ENCODE measurements at places on chromosomes 4 and X.
A peak's percentile ranks its signal among the peaks of the same experiment; 100 is the strongest.

GRCh38 chrX:45868425-45868824 is 667.7 kb upstream of the DIPK2B start:
- DNase-seq: no peak

- peak; percentile 9 for DNase-seq
Measured at GRCh38 chrX:24395775-24396174, 35.3 kb downstream of the SUPT20HL1 start.

- DNase-seq: no peak
Measured at GRCh38 chr4:96134806-96135205, 294.9 kb downstream of the PDHA2 start.

DNA sequence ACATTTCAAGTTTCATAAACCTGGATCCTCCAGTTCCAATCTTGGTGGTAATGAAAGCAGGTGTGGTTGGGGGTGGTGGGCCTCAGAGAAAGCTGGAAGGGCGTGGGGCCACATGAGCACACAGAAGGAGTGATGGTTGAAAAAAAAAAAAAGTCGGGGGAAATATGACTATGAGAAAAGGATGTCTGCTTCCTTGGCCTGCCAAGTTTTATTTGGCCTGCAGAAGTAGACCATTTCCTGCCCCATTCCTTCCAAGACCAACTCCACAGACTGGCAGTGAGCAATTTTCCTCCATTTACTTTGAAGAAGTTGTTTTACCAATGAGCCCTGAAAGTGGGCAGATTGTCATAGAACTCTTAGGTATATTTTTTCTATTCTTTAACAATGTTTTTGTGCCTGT is 43.3 kb downstream of the LNX1 start:
- no peak for DNase-seq

DNA sequence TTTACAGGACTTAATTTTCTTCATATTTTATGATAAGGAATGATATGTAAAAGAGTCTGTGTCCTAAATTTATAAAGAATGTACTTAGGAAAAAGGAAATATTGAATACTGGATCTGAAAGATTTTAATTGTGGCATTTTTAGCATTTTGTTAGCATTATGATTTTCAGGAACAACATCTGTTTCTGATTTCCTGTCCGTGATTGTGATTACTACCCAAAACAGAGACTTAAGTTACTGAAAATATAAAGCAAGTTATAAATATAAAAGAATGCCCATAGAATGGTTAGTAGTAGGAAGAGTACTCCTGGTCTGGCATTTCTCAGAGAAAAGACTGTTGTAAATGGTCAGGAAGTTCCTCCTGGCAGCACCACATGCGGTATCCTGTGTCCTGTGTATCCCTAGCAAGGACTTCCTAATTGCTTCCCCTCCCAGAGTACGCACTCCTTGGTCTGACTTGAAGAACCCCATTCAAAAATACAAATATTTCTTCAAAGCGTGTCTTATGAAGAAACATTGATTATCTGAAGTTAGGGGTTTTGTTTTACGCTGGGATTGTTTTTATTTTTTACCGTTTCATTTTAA is 88.9 kb downstream of the RS1 start:
- no peak for DNase-seq

DNA sequence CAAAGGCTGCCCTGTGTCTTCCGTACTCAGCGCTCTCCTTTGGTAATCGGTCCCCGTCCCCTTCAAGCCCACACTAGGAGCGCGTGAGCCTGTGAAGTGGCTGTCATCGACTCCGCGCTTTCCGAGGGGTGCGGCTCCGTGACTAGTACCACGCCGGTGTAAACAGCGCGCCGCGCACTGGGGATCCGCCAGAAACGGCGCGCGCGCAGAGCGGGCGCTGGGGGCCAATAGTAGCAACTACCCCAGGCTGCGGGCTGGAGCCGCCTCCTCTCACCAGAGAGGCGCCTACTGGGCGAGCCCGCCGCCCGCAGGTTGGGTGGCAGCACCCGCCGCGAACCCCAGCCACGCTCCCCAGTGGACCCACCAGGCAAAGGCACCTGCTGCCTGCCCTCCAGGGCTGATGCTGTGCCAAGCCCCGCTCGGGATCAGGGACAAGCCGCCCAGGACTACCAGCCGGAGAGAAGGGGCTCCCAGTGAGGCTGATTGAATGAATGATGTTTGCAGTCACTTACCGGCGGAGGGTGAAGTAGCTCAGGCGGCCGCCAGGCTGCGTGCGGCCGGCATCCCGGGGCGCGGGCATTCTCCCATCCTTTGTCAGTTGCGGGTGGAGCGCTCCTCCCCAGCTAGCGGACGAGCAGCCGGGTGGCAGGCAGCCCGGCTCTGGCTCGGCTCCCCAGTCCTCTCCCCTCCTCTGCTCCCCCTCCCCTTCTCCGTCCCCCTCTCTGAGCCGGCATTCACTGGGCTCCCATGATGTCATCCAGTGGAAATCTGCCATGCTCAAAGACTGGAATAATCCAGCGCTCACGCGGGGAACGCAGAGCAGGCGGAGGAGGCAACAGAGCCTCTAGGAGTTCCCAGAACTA is 370.3 kb upstream of the SMIM31 start:
- no peak for DNase-seq

DNA sequence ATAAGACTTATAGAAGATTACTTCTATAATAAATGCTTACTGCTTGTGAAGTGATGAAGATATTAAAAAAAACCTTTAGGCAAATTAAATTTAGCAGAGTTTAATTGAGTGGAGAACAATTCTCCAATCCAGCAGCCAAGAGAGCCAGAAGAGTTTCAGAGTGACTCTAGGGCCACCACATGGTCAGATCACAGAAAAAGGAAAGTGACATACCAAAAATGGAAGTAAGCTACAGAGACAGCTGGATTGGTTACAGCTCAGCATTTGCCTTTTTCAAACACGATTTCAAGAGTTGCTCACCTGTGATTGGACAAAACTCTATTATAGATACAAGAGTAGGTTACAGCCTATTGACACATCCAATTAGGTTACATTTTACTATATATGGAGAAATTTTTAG is 79.0 kb upstream of the TRAM1L1 start:
- DNase-seq: no peak

DNA sequence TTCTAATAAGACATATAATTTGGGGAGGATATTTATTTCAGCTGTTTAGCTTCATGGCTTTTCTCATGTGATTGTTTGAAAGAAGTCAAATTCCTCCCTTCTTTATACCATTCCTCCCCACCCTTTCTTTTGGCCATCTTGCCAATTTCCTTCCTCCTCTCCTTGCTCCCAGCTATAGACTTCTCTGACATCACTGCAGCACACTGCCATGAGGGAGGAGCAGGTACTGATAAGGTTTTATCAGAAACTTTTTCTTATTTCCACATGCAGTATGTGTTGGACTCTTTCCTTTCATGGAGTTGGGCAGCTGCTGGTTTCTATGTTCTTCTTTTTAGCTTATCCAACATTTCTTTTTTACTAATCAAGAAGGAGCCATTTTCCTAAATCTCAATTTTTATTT is 481.7 kb upstream of the NR3C2 start:
- DNase-seq: no peak

- no peak for DNase-seq
Measured at GRCh38 chr4:139749338-139749737, 83.7 kb downstream of the MGST2 start.

DNA sequence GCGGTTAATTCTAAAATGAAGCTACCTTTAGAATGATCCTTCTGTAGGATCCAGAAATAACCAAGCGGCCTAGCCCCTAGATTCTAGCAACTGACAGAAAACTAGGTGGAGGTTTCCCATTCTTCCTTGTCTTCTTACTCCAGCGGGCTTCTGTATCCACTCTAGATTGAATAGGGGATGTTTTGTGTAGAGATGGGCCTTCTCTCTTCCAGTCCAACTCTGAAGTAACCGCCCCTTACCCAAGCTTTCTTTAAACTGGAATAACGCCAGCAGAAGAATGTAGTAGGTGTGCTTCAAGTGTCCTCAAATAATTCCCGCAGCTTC is 386 bp upstream of the TMEM184C start:
- DNase-seq: no peak

DNA sequence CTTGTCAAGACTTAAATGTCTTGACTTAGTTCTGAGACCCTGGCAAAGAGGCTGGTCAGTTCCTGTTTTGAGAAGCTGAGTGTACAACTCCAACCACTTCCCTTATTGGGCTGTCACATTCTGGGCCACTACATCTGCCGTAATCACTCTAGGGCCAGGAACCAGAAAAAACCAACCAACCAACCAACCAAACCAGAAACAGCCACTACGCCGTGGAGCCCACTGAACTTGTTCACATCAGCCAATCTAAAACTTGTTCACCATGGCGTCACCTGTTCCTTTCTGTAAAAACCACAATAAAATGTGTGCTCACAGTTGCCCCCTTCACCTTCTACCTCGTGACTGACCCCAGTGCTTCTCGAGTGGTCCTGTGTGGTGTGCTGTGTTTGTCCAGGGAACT is 107.3 kb downstream of the JADE1 start:
- DNase-seq: peak; percentile 7

DNA sequence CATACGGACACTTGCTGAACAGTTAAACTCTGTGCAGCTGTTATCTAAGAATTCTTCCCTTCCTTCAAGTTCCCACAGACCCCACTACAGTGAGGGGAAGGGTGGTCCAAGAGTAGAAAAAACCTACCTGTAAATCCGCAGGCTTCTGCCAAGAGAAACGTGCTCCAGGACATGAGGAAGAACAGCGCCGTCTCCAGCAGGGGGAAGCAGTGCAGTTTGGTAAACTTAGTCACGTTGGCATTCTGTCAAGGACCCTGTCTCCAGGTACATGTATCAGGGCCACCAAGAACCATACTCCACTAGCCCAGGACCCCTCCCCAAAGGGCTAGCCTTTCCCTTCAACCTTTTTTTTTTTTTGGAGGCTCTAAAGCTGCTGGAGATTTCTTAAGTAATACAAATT is 79.9 kb downstream of the CHST7 start:
- no peak for DNase-seq

GRCh38 chr4:184994010-184994622 is 24.2 kb upstream of the HELT start:
- no peak for DNase-seq

DNA sequence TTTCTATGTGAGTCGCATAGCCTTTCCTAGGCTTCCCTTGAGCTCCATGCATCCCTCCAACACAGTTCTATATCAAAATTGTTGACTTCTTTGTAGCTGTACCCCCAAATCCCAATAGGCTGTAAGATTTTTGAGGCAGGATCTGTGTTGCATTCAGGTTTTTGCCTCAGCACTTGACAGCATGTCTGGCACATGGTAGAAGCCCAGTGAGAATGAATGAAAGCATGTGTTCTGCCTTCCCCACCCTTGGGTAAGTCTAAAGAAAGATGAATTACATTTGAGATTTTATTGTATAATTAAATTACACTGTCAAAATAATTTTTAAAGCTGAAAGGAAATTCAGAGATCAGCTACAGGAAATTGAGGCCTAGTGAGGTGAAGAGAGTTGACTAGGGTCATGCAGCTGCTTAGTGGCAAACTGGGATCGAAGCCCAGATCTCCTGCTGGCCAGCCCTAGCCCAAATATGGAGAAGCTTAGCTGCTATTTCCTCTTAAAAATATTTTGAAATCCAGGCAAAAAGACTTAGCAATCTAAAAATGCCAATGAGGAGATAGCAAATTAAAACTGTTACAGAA is 122.5 kb downstream of the SPATA18 start:
- DNase-seq: no peak
